ENCODE measurements at places on chromosomes 16 and 17.
A peak's percentile ranks its signal among the peaks of the same experiment; 100 is the strongest.

DNA sequence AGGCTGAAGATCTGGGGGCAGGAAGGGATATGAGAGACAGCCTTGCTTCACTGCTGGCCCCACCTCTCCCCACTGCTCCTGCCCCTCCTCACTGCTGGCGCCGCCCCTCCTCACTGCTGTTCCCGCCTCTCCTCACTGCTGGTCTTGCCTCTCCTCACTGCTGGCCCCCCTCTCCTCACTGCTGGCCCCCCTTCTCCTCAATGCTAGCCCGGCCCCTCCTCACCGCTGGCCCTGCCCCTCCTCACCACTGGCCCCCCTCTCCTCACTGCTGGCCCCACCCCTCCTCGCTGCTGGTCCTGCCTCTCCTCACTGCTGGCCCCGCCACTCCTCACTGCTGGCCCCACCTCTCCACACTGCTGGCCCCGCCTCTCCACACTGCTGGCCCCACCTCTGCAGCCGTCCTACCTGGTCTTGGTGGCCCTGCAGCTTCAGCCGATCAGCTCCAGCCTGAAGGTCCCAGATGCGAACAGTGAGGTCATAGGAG, 9.5 kb upstream of the PAM16 start:
- no peak for DNase-seq

DNA sequence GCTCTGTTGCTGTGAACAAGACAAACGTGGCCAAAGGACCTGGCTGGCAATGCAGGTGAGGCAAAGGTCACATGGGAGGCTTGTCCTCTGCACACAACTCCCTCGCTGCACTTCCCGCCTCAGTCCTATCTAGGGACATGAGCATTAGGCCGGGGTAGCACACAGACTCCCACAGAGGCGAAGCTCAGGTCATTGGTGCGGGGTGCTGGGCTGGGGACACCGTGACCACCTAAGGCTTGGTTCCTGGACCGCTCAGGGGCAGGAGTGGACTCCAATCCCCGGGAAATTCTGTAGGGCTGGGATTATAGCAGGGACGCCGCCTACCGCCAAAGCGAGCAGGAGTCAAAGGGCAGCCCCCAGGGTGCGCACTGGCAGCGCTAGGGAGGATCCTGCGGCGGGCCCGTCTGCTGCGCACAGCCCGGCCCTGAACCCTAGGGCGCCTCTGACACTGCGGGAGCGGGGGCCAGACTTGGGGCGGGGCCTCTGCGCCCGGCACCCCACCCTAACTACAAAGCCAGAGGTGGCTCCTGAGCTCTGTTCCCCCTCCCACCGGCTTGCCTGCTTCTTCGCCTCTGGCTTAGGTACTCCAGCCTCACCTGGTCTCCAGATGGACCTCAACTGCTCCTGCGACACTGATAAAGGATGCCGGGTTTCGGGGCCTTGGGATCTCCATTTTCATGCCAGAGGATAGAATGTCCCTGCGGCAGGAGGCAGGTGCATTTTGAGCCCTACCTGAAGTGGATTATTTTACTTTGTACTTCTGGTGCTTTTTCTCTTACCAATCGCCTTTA, 3.9 kb upstream of the MT1B start:
- no peak for DNase-seq

- no peak for DNase-seq
Observed at GRCh38 chr17:48718227-48718760, 4.0 kb downstream of the PRAC1 start.

GRCh38 chr16:88842308-88842756, 14.4 kb downstream of the GALNS start:
- no peak for DNase-seq

DNA sequence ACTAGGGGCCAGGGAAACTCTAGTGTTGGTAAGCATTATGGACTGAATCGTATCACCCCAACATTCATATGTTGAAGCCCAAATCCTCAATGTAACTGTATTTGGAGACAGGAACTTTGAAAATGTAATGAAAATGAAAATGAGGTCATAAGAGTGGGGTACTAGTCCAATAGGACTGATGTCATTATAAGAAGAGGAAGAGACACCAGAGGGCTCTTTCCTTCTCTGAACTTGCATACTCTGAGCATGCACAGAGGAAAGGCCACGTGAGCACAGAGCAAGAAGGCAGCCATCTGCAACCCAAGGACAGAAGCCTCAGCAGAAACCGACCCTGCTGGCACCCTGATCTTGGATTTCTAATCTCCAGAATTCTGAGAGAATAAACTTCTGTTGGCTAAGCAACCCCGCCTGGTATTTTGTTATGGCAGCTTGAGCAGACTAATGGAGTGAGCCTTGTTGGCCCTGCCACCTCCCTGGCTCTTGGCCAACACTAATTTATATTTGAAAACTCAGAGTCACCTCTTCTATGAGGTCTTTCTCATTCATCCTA, 273.4 kb downstream of the NTN1 start:
- no peak for DNase-seq

DNA sequence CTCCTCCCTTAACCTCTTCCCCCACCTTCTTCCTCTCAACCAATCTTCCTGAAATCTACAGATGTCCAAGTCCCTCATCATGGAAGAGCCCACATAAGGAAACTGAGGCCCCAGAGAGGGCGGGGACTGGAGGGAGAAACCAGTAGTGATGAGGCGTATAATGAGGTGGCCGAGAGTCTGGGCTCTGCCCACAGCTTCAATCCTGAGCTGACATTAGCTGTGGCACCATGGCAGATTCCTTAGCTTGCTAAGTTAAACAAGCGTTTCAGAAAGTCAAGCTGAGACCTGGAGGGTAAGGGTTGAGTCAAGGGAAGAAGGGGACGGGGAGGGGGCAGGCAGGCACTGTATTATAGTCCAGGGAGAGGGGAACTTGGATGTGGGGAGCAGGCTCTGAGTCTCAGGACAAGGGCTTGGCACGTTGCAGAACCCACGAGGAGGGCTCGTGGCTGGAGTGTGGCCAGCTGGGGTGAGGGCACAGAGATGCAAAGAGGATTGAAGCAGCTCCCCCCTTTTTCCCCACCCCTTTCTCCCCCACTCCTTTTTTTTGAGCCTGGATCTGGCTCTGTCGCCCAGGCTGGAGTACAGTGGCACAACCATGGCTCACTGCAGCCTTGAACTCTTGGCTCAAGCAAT, 13.3 kb downstream of the ARHGAP23 start:
- no peak for DNase-seq

DNA sequence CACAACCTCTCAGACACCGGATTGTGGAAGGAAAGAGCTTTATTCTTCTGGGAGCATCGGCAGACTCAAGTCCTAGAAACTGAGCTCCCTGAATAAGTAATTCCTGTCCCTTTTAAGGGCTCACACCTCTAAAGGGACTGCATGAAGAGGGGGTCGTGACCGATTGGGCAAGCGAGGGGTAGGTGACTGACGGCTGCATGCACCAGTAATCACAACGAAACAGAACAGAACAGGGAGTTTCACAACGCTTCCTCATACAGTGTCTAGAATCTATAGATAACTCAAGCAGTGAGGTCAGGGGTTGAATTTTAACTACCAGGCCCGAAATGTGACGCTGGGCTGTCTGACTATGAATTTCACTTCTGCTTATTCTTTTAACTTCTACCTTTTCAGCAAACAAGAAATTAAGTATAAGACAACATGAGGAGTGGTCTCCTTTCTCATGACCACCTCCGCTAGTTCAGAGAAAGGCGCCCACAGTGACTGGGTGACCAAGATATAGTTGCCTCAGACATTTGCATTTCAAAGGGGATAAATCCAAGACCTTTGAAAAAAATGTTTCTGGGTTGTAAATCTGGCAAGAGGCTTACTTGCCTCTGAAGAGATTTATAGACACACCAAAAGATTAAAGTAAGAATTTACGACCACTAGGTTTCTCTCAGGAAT, 88.4 kb upstream of the ATF7IP2 start:
- peak; percentile 83 for DNase-seq

- DNase-seq = no peak
Observed at GRCh38 chr16:79613009-79613408, 12.5 kb upstream of the MAF start.

- no peak for DNase-seq
Observed at GRCh38 chr16:57741660-57742191, 6.2 kb downstream of the KATNB1 start.

GRCh38 chr16:51402785-51403184, 251.7 kb upstream of the SALL1 start:
- DNase-seq = no peak

- DNase-seq = no peak
Observed at GRCh38 chr17:74403512-74404137, 28.3 kb upstream of the GPRC5C start.

- no peak for DNase-seq
Observed at GRCh38 chr16:49837688-49838410, 18.1 kb downstream of the ZNF423 start.

GRCh38 chr16:70660672-70661350, 14.5 kb downstream of the IL34 start:
- DNase-seq = no peak

- peak; percentile 64 for DNase-seq
Observed at GRCh38 chr17:17757391-17757791, 76.1 kb downstream of the RAI1 start.

GRCh38 chr16:31874366-31875111, 932 bp downstream of the ZNF267 start:
- DNase-seq = peak; percentile 67

DNA sequence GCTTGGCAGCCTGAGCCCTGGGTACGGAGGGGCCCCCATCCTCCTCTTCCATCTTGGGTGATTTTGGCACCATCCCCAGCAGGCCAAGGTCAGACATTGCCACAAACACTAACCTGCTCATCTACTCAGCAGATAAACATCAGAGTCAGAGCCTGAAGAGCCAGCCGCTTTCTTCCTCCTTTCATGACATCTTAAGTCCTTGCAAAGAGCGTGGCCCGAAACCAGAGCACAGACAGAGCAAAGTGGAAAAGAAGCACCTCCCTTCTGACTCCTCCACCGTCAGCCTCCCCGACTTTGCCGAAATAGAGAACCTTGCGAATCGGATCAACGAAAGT, 60.4 kb upstream of the RPH3AL start:
- DNase-seq = no peak

DNA sequence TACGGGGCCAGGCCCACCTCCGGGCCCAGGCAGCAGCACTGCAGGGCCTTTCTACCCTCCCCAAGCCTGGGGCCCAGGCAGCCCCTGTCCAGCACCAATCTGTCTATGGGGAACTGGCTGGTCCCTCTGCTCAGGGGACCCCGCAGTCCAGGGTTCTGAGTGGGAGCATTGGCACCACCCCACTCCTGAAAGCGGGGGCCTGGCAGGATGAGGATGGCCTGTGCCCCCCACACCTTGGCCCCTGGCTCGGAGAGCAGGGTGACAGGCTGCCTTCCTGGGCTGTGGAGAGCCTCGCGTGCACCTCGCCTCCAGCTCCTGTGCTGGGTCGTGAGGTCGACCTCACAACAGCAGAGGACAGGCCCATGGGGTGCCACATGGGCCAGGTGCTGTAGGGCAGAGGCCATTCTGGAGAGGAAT, 1.4 kb downstream of the NPB start:
- DNase-seq = no peak

- DNase-seq = no peak
Observed at GRCh38 chr16:81939164-81940056, 71.9 kb downstream of the SDR42E1 start.

GRCh38 chr17:42997390-42997983, 732 bp upstream of the RPL27 start:
- DNase-seq = no peak

DNA sequence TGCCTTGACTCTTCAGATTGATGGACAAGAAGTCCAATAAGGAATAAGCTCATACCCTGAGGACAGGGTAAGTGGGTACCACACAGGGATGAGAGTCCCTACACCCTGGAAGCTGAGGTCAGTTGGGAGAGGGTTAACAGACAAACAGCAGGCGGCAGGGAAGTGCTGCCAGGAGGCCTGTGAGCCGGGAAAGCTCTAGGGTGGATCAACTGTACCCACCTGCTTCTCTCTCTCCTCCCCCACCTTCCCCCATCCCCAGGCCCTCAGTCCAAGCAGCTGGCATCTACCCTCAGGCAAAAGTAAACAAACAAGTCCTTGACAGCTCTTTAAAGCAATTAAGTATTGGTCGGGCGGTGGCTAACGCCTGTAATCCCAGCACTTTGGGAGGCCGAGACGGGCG, 20.7 kb upstream of the MYLK3 start:
- no peak for DNase-seq

DNA sequence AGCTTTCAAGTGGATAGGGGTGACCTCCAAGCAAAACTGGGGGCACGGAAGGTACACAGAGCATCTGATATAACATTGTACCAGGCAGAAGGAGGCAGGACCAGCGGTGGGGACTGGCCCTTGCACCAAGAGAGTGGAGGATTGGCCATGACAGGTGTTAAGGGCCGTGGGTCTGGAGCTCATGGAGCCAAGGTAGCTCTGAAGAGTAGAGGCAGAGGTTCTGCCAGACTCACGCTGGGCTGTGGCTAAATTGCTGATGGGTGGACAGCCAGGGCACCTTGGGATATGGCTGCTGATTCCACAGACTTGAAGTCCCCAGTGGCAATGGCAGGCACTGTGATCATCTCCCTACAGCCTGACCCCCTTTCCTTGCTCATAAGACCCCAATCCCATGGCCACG, 65.9 kb upstream of the NKD1 start:
- no peak for DNase-seq

DNA sequence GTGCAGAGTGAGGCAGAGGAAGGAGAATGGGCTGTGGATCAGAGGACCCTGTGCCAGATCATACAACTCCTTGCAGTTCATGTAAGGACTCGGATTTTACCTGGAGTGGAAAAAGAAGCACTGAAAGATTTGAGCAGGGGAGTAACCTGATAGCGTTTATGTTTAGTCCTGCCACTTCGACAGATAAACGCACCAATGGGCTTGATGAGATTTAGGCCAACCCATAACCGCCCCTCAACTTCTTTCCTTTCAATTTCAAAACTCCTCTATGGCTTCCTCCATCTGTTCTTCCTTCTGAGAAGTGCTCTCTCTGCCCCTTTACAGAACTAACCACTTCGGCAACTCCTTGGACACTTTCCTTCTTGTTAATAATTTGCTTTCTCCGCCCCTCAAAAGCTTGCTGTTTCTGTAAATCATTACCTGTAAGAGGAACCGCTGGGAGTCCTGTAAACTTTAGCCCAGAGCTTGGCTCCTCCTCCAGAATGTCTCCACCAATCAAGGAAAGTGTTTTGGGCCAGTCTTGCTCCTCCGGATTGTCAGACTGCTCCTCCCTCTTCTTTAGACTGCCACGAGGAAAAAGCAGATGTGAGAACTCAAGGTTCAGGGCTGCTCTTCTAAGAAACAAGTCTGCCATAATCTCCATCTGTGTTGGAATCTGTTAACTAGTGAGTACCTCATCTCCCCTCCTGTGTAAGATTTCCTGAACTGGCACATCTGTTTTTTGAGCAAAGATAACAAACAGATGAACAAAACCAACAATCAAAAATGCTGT, at the start of gene ACSM3:
Gene ACSM3 (plus strand): TSS at position 554 of the 772 bp plus-strand sequence. CDS start 6,021 bp downstream, outside the sequence.
- peak; percentile 88 for DNase-seq

GRCh38 chr16:9677301-9677653, 505.0 kb downstream of the GRIN2A start:
- no peak for DNase-seq
